PC-9 (cell line): ENCODE measurements at places on chromosomes 2 and 18.
A peak's percentile ranks its signal among the peaks of the same experiment; 100 is the strongest.

- peak; percentile 31 for DNase-seq
These were observed 1.6 kb upstream of the PSTPIP2 start for GRCh38 chr18:46073474-46074331.

DNA sequence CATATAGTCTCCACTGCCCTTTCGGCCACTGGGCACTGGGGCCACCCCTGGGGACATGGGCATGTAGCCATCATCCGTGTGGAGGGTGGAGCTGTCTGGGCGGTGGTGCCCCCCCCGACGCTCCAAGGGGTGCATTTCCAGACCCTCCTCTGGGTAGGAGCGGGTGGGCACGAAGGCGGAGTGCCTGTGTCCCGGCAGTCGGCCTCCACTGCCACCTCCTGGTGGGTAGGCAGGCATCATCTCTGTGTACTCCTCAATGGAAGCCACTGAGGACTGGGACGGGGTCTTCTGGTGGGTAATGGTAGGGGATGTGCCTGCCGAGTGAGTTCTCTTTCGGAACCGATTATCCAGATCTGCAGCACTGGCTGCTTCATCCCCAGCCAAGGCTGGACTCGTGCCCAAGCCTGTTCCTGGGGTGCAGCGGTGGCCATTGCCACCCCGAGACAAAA, 2.8 kb downstream of the IRS1 start:
- no peak for DNase-seq

DNA sequence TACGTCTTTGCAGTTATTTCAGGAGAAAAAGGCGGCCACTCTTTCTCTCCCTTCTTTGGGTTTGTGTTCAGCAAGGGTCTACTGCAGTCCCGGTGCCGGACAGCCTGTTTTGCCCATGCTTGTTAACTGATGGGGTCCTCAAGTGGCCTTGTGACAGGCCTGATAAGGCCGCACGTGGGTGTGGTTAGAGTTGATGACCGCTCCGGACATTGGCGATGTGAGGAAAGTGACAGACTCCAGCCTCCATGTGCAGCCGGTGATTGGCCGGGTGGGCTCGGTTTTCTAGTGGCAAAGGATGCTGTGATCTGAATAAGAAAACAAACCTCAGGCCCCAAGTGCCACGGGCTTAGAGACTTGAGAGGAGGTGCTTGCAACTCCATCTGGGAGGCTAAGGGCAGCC, 15.6 kb downstream of the HPCAL1 start:
- no peak for DNase-seq

- no peak for DNase-seq
These were observed 41.9 kb upstream of the TBC1D8 start for GRCh38 chr2:101193033-101193626.

DNA sequence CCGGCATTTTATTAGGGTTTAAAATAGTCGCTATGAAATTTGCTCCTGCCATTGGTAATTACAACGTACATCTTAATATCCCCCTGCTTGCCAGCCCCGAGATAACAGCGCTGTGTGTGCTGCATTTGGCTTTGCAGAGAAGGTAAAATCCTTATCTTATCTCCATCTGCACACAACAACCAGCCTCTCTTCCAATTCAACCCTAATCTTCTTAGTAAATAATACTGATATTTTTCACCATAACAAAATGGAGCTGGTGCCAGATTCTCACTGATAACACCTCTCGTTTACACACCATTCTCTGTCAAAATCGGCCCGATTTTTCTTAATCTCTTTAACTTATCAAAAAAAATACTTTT, 61.4 kb upstream of the SIX3 start:
- no peak for DNase-seq

GRCh38 chr2:226037526-226037925, 638.0 kb downstream of the NYAP2 start:
- DNase-seq = no peak

DNA sequence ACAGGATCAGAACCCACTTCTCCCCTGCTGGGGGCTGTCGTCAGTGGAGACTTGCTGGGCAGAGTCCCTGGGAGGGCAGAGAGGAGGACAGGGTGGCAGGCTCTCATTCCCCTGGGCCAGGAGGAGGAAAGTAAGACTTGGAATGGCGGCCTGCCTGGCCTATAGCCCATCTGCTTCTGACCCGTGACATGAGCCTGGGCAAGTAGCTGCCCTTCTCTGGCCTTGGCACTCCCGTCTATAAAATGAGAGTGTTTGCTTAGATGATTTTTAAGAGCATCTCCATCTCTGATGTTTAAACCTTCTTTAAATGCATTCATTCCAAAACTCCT, 173.0 kb downstream of the DDX1 start:
- no peak for DNase-seq

GRCh38 chr2:163571423-163572102, 164.2 kb downstream of the FIGN start:
- DNase-seq = no peak

GRCh38 chr2:240557101-240557751, 562 bp downstream of the ANKMY1 start:
- no peak for DNase-seq
